Activated T-cell treated with anti-CD3 and anti-CD28 coated beads, Interleukin-2, amount 50 U/mL, for 48 hours (primary cell): ENCODE measurements at places on chromosomes 2 and 18.

GRCh38 chr2:37816036-37816435 is 109.1 kb upstream of the RMDN2 start:
- DNase-seq = no peak

DNA sequence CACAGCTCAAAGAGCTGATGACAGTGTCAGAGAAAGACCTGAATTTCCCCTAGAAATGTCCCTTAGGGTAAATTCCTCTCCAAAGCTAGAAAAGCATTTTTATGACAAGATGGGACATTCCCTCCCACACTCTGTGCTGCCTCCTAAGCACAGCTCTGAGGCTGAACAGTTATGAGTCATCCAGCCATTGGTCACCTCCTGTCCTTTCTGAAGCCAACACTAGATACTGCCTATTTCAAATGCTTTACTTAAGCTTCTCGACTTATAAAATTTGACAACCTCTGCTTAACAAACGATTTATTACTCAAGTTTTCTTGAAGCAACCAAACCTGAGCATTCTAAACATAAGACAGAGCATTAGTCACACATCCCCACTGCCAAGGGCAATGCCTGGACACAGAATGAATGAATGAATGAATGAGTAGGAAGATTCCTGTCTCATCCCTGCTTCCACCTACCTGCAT is 35.4 kb downstream of the B4GALT6 start:
- no peak for DNase-seq

DNA sequence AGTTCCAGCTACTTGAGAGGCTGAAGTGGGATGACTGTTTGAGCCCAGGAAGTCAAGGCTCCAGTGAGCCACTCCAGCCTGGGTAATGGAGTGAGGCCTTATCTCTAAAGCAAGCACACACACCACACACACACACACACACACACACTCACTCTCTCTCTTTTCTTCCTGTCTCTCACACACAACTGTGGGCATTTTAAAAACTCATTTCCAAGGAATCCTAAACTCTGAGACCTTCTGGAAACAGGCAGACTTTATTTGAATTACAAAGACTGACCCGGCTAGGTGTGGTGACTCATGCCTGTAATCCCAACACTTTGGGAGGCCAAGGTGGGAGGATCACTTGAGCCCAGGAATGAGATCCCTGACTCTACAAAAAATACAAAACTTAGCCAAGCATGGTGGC is 21.3 kb downstream of the WDSUB1 start:
- DNase-seq = no peak

GRCh38 chr2:207153266-207153975 is 12.3 kb downstream of the KLF7 start:
- no peak for DNase-seq

GRCh38 chr2:133293544-133294353 is 274.5 kb downstream of the NCKAP5 start:
- no peak for DNase-seq

GRCh38 chr2:53549497-53549896 is 218.1 kb upstream of the CHAC2 start:
- DNase-seq = no peak

- no peak for DNase-seq
Measured at GRCh38 chr18:46468426-46469180, 188.4 kb downstream of the LOXHD1 start.

GRCh38 chr2:88959480-88960204 is 268.2 kb downstream of the RPIA start:
- DNase-seq = no peak

GRCh38 chr2:222303828-222304736 is 5.3 kb upstream of the PAX3 start:
- no peak for DNase-seq

- no peak for DNase-seq
Measured at GRCh38 chr2:87996570-87996969, 19.8 kb downstream of the RNU2-63P start.

GRCh38 chr2:226756131-226756530 is 43.5 kb downstream of the IRS1 start:
- no peak for DNase-seq

GRCh38 chr2:73822276-73822675 is 6.5 kb upstream of the STAMBP start:
- no peak for DNase-seq

GRCh38 chr2:20668871-20669475 is 2.0 kb downstream of the GDF7 start:
- DNase-seq = no peak

- peak; percentile 68 for DNase-seq
Measured at GRCh38 chr2:86225581-86225980, 26.3 kb downstream of the MRPL35 start.

- DNase-seq = no peak
Measured at GRCh38 chr18:11005528-11005927, 143.8 kb downstream of the PIEZO2 start.

GRCh38 chr2:43984533-43984932 is 11.3 kb downstream of the LRPPRC start:
- DNase-seq = no peak

DNA sequence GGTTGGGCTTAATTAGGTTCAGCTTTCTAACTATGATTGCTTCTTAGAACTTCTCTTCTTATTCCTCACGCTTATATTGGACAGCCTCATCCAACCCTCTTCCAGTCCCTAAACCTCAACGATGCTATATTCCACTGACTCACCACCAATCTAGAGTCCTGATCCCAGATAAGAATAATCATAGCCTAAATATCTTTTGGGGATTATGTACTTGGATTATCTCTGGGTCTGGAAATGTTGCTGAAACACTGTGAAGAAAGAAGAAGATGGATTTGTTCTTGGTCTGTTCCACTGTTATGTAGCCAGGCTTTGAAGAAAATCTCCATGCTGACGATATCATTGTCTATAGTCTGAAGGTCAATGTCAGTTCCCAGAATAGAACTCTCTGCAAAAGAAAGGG is 26.9 kb downstream of the DOK1 start:
- no peak for DNase-seq

GRCh38 chr2:19574778-19575260 is 216.4 kb upstream of the OSR1 start:
- no peak for DNase-seq

DNA sequence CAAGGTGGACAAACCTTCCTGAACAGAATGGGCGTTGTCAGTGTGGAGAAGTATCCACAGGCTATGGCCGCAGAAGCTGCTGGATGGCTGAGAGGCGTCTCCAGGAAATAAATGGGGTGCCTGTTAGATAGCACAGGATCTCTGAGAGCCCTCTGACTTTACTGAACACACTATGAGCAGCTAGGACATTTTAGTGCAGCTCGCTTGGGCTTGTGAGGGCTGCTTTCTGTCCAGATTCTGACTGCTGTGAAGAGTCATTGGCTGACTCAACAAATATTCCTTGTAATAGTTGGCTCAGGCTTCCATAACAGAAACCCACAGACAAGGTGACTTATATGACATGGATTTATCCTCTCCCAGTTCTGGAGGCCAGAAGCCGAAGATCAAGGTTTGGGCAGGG is 100.2 kb upstream of the SNTG2 start:
- no peak for DNase-seq

GRCh38 chr18:68713796-68714195 is 1.1 kb downstream of the TMX3 start:
- no peak for DNase-seq

GRCh38 chr2:73292906-73293533 is 328 bp downstream of the EGR4 start:
- DNase-seq = peak; percentile 36

DNA sequence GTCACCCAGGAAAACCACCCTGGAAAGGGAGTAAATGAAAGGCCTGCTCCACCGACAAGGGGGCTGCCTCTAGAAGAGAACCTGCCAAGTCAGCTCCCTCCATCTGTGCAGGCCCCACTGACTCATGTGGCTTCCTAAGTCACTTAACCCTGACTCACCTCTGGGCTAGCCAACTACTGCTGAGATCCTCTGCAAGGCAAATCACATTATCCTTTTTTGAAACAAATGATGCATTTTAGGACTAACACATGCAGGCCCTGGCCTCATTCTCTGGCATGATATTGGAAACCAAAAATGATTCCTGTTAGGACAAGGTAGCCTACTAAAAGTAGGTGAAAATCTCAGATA is 474.6 kb downstream of the EPHA4 start:
- no peak for DNase-seq

- no peak for DNase-seq
Measured at GRCh38 chr2:53366543-53366942, 401.1 kb upstream of the CHAC2 start.

DNA sequence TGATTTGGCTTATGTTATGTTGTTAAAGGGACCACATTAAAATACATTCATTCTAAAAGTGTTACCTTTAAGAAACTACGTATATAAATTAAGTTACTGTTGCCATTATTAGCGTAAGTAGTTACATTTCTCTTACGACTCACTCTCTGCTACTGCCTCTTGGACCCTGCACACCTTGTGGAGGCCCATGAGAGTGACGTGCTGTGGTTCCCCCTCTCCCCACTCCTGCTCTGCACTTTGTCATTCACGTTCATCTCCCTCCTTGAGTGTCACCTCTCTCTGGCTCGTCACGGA is 830 bp upstream of the MERTK start:
- DNase-seq = no peak

DNA sequence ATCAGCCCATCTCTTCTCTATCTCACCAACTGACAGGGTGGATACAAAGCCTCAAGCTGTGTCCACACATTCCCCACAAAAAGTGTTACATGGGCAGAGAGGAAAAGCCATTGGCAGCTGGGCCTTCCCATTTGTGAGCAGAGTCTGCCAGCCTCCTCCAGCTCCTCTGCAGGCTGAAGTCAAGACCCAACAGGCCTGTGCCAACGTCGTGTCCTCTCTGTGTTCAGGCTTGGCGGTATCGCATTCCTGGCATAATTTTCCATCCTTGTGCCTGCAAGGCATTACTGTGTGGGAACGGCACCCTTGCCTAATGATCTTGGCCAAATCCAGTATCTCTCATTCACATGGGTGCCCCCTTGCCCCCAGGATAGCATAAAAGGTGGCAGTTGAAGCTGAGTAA is 41.5 kb upstream of the APCDD1 start:
- no peak for DNase-seq

DNA sequence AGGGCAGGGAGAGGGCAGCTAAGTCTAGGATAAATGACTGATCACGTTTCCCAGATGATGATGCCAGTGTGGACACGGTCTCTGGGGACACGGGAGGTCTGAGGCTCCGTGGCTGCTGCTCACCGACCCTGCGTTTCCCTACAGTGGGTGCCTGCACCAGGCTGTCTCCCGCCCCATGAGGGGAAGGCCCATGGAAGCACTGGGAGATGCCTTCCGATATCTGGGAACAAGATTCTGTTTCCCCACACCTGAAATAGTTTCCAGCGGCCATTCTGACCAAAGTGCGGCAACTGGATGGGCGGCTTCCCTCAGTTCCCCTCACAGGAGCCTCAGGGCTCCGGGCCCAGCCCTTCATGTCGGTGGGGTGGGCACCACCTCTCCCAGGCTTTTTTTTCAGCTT is 83.1 kb downstream of the EDAR start:
- no peak for DNase-seq

GRCh38 chr18:63579616-63580015 is 7.5 kb upstream of the SERPINB13 start:
- no peak for DNase-seq

- peak; percentile 73 for DNase-seq
Measured at GRCh38 chr2:61016392-61017002, 1.0 kb upstream of the PEX13 start.

DNA sequence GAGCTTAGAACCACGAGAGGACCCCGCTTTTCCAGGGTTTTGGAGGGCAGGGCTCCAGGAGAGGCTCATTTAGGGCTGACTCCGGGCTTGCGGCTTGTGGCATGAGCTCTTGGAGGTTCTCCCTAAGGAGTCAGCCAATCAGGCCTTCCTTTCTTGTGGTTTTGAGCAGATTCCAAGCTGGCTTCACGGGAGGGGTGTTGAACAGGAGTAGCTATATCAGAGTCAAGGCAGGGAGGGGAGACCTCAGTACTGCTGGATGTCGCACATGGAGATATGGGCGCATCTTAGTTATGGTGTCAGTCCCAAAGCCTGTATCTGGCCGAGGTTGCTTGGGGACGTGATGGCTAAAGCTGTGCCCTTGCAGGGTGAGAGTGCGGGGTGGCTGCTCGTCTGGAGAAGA is 98.6 kb downstream of the AGAP1 start:
- DNase-seq = no peak

DNA sequence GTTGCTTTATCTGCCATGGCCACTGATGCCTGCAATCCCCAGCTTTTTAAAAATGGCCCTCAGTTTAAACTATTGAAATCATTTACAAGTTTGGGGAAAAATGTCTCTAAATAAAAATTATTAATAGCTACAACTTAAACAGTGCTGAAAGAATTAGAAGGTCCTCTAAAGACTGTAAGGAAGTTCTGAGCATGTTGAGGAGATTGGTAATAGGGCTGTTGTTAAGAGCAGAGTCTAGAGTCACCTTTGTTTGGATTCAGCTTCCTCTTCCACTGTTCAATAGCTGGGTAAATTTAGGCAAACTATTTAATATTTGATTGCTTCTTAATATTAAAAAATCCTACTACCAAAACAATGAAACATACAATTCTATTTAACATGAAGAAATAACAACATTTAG is 1127.1 kb upstream of the DDX18 start:
- no peak for DNase-seq

- DNase-seq = no peak
Measured at GRCh38 chr2:529424-529823, 147.8 kb downstream of the TMEM18 start.

DNA sequence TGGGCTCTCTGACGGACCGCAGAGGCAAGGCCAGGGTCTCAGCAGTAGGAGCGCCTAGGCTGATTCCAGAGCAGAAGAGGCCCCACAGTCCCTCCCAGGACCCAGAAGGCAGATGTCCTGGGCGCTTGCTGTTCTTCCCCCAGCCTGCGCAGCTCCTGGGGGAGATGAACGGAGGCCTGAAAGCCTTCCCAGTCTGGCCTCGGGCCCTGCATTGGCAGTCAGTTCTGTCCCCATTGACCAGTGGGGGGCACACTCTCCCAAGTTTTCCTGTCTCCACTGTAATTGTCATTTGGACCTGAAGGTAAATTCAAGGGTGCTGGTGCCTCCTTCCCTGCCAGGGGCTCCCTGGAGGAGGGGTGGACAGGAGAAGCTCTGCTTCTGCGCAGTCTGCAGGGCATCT is 345.7 kb downstream of the CYP26B1 start:
- DNase-seq = peak; percentile 20

DNA sequence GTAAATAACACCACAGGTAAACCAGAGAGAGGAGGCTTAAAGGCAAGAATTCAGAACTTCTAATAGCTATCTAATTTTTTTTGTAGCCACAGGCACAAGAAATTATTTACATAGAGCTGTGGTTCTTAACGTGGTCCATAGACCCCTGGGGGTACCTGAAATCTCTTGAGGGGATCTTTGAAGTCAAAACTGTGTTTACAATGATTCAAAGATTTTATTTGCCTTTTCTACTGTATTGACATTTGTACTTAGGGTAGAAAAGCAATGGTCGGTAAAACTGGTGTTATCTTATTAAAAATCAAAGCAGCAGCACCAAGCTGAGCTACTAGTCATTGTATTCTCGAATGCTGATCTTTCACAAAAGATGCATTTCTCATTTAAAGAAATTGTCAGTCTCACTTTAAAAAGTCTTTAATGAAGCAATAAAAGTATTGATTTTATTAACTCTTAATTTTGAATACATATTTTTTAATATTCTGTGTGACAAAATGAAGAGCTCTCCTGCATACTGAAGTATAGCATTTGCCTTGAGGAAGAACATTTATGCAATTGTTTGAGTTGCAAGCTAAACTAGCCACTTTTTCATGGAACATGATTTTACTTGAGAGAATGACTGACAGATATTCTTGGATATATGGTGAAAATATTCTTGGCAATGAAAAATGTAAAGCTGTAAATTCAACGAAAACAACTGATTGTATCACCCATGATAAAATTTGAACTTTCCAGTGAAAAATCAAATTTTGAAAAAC is 25.6 kb upstream of the KLHL14 start:
- no peak for DNase-seq
